ENCODE measurements at places on chromosomes 12 and 14.

GRCh38 chr12:6430124-6430989, 14.4 kb upstream of the CD27 start:
- DNase-seq, result no peak

- DNase-seq, result no peak
Measured at GRCh38 chr12:101539148-101539547, 55.6 kb upstream of the MYBPC1 start.

DNA sequence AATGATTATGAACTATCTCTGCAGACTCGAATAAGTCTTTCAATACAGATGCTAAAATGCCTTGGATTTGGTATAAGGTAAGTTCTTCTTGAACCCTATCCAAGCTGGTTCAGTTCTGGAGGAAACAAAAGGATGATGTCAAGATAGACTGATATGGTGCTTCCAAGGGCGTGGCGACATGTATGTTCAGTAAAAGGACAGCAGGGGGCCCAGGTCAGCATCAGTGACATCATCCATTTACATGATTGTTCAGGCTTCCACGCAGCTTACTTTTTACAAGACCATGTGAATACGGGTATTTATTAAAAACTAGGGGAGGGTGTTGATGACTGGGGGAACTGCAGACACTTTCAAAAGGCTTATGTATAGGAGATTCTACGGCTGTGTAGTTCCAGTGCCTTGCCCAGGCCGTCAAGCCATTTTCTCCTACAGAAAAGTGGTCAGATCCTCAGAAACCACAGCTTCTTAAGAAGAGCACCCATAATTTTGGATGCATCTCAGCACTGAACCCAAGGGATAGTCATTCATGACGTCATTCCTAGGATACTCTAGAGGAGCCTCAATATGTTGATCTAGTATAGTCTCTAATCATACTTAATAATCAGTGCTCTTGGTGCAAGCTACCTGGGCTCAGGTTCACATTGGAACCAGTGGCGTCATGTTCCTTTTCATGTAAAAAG, 527.7 kb downstream of the FUT8 start:
- peak; percentile 30 for DNase-seq

DNA sequence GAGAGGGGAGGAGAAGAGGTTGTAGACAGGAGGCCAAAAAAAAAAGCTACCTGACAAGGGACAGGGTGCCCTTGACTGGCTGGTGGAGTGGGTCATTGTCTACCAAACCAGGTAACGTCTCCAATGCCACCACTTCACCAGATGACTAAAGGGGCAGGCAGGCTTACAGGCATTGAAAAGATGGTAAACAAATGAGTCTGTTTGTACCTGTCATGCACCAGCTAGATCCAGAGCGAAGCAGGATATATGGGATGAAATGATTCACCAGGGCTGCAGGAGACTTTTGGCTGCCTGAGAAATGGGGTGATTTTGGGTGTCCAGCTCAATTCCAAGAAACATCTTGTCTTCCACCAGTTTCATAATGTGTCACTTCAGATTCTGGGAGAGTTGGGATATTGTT, 4.0 kb downstream of the C12orf54 start:
- DNase-seq, result no peak

- DNase-seq, result no peak
Measured at GRCh38 chr14:59244581-59244980, 56.1 kb downstream of the DAAM1 start.

- DNase-seq, result no peak
Measured at GRCh38 chr12:22333186-22333712, 1.3 kb downstream of the ST8SIA1 start.

- no peak for DNase-seq
Measured at GRCh38 chr12:62931477-62931876, 3.5 kb downstream of the PPM1H start.

DNA sequence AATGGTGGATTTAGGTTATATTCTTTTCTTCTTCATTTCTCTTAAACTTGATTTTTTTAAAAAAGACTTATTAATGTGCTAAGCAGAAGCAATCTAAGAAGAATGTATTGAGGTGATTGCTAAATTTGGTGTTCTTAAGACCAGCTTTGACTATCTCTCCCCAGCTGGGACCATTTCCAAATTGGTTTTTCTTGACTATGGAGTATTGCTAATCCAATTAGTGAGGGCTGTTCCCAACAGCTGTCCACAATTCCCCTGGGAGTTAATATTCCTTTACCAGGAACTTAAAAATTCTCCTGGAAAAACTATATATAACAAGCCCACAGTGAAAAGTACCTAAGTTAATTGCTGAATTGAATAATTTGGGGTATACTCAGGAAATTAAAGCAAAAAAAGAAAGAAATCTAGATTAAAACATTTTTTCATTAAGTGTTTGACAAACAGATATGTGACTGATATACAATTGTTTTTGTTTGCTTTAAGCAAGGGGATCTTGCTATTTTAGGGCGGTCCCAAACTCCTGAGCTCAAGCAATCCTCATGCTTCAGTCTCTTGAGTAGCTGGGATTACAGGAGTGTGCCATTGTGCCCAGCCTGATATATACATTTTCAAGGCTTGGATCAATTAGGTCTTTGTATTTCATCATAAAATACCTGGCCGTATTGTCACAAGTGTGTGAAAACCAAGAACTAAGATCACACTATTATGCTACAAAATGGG, 105.0 kb downstream of the FAR2 start:
- DNase-seq, result no peak

DNA sequence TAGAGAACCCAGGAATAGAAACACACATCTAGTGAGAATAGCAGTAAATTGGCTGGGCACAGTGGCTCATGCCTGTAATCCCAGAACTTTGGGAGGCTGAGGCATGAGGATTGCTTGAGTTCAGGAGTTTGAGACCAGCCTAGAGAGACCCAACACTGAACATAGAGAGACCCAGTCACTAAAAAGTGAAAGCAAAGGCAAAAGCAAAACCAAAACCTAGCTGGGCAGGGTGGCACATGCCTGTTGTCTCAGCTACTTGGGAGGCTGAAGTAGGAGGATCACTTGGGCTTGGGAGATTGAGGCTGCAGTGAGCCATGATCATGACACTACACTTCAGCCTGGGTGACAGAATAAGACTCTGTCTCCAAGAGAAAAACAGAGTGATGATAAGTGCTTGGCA, 37.5 kb upstream of the MIS18BP1 start:
- DNase-seq, result no peak

GRCh38 chr12:131097202-131098177, 143.8 kb downstream of the ADGRD1 start:
- DNase-seq, result no peak

GRCh38 chr14:79581912-79582576, 629.3 kb downstream of the DIO2 start:
- no peak for DNase-seq

- no peak for DNase-seq
Measured at GRCh38 chr14:63833728-63834127, 19.1 kb upstream of the SYNE2 start.

DNA sequence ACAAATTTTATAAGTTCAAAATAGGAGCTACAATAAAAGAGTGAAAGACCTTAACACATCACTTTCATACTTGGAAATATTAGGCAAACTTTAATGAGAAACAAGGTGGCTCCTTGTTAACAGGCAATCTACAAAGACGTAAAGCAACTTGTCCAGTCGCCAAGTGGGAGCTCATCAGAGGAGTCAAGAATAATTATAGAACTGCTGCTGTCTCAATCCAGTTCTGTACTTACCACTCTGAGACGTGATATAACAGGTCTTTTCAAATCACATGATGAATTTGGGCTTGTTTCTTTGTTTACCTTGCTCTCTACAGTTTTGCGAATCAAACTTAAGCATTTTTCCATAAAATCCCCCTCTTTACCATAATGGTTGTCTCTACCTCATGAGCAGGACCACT, 3.6 kb downstream of the YBX3 start:
- DNase-seq, result no peak
